GM03348 (cell line): ENCODE measurements at places on chromosomes 13 and 19.

GRCh38 chr19:41887711-41888382 lies 4.9 kb downstream of the ARHGEF1 start:
- DNase-seq = no peak

GRCh38 chr19:5355076-5355475 lies 14.5 kb upstream of the PTPRS start:
- DNase-seq = no peak

DNA sequence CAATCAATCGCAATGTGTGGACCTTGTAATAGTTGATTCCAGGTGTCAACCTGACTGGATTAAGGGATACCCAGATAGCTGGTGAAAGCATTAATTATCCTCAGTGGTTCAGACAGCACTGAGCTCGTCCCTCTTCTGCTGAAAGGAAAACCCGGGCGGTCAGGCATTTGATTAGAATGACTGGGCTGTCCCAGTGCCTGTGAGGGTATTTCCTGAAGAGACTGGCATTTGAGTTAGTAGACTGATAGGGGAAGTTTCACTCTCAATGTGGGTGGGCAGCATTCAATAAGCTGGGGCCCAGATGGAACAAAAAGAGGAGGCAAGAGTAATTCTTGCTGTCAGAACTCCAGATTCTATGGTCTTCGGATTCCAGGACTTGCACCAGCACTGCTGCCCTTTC lies 31.9 kb downstream of the KPNA3 start:
- DNase-seq = no peak

- no peak for DNase-seq
Measured at GRCh38 chr19:9144920-9145319, 4.7 kb downstream of the ZNF317 start.

GRCh38 chr19:3033595-3034405 lies 4.7 kb upstream of the TLE2 start:
- DNase-seq = no peak

- peak; percentile 79 for DNase-seq
Measured at GRCh38 chr13:113029487-113030258, 60.7 kb downstream of the MCF2L start.
